ENCODE measurements at places on chromosomes 1 and 21.

DNA sequence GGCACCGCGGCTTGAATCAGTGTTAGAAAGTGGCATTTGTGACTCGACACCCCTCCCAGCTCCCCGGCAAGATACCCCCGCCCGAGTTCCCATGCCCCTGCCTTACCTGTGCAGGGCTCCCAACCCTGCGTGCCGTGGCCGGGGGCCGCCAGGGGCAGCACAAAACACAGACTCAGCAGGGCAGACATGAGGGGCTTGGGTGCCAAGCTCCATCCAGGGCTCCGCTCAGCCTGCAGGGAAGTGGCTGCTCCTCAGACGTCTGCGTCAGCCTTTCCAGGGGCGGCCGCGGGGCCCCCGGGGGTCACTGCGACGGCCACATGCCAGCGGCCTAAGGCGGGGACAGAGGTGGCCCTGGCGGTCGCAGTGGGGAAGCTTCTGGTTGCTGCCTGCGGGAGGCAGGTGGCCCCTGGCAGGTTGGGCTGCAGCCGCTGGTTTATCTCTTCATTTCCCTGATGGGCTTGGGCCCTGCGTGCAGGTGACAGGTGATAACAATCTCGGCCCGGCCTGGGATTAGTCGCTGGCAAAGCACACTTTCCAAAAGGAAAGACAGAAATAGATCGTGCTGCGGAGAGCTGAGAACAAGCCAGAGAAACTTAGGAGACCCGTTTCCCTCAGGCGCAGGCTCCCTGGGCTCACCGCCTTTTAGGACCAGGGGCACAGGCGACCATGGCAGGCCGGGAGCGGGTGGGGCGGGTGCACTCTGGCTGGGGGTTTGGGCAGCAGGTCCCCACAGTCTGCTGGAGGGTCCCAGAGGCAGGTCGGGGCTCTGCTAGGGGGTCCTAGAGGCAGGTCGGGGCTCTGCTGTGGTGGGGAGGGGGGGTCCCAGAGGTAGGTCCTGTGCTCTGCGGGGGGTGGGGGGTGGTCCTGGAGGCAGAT lies at the start of gene TSPEAR:
TSS of gene TSPEAR (minus strand) at position 246 of the 876 bp plus-strand sequence. CDS start at position 188, 58 bp downstream.
- no peak for DNase-seq

GRCh38 chr1:228145463-228146416 lies 4.0 kb upstream of the GJC2 start:
- DNase-seq, result no peak

GRCh38 chr1:162029157-162029556 lies 5.5 kb upstream of the OLFML2B start:
- no peak for DNase-seq

- DNase-seq, result no peak
Measured at GRCh38 chr1:156673387-156674121, 3.7 kb downstream of the NES start.

GRCh38 chr1:55582084-55582483 lies 366.9 kb upstream of the USP24 start:
- no peak for DNase-seq

DNA sequence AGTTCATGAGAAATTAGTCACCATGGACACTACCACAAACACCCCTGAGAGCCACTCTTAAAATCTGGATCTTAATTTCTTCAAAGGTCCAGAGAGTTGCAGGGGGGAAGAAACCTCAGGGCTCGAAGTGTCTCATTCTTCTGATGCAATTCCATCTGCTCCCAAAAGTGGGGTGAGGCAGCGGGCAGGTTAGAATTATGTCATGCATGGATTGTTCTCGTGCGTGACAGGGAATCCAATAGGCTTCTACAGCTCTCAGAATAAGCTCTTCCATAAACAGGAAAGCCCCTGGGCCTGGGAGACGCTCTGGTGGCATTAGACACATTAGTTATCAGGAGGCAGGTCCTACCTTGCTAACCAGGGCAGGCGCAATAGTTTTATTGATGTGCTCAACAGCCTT lies 8.4 kb downstream of the ENO1 start:
- DNase-seq, result no peak

DNA sequence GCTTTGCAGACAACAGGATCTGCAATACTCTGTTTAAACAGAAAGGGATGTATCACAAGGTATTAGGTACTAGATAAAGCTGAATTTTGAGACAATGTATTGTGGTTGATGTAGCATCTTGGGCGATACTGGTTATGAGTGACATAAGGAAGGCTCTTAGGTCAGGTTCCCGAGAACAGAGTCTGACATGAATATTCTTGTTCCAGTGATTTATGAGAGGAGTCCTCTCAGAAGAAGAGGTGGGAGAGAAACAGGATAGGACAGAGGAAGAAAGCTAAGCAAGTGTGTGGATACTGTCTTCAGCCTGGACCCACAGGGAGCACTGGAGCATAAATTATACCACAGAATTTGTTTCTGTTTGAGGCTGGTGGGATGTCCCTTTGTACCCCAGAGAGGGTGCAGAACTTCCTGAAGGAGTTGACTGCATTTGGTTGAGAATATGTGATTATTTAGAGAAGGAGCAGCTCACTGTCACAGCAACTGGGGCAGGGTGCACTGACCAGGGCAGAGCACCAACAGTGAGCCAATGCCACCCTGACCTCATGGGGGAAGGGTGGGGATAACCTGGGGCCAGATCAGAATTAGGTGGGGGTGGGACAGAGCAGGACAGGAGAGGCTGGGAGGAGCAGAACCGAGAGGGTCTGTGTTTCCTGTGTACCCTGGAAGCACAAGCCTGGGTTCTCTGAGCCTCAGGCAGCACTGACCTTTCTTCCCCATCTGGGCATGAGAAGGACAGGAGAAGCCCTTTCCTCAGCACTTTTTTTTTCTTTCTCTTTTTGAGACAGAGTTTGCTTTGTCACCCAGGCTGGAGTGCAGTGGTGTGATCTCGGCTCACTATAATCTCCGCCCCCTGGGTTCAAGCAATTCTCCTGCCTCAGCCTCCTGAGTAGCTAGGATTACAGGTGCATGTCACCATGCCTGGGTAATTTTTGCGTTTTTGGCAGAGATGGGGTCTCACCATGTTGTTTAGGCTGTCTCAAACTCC lies 36.3 kb upstream of the SLC6A9 start:
- DNase-seq, result no peak

- no peak for DNase-seq
Measured at GRCh38 chr1:23480187-23481025, 3.6 kb downstream of the ASAP3 start.

- no peak for DNase-seq
Measured at GRCh38 chr1:243420016-243420945, 164.4 kb downstream of the SDCCAG8 start.

DNA sequence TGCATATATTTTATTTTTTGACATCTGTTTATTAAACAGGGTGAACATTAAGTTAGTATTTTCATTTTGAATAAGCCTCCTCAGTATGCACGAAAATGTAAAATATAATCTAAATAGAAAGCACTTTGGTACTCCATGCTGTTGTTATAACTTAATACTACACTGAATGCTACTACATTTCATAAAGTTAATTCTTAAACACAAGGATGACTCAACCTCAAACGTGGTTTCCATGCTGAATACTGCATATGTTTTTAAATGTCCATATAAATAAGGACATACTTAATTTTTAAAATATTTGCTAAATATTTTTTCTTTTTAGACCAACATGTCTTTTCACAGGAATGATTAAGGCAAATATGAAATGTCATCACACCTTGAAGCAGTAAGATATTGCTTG lies 83.9 kb downstream of the USP24 start:
- no peak for DNase-seq

- DNase-seq, result no peak
Measured at GRCh38 chr1:76351655-76352054, 277.1 kb downstream of the ST6GALNAC3 start.

DNA sequence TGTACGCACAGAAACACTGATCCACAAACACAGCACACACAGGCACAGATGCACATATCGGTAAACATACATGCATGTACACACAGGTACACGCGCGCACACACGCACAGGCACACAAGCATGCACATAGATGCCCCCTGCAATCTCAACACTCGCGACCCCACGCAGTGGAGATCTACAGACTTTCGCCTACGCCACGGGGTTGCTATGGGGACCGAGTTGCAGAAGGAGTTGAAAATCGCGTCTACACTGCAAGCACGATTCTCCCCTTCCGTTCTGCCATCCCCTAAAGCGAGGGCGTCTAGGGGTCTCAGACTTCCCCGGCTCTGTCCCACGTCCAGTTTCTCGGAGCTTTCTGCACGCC lies 826 bp downstream of the TRIM17 start:
- DNase-seq, result no peak

- DNase-seq, result no peak
Measured at GRCh38 chr1:46084553-46085451, 47.6 kb downstream of the PIK3R3 start.

GRCh38 chr1:94886361-94886760 lies 40.5 kb downstream of the CNN3 start:
- DNase-seq, result no peak

DNA sequence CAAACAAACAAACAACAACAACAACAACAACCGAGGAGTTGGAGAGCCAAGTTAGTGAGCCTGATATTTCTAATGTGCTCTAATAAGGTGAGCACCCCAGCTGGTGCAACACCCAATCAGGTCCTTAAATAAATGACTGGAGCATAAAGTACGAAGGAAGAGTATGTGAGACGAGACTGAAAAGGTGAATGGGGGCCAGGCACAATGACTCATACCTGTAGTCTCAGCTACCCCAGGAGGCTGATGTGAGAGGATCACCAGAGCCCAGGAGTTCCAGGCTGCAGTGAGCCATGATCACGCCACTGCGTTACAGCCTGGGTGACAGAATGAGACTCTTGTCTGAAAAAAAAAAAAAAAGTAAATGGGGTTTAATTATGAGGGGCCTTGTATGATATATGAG lies 152.0 kb upstream of the ZRANB2 start:
- DNase-seq, result no peak

DNA sequence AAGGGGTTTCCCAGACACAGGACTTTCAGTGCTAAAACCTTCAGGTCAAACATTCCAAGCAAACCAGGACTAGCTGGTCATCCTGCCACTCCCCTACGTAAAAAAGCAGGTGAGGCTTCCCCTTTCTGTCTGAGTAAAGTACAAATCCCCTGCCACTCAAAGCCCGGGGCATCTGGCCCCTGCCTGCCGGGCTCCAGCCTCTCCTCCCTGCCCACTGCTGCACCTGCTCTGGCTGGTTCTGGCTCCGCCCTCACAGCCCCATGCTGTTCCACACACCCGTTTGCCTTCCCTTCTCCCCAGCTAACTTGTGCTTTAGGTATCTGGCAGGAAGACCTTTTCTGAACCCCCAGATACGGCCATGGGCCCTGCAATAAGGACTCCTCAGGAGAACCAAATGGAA lies 23.3 kb upstream of the S100A7 start:
- DNase-seq, result no peak

DNA sequence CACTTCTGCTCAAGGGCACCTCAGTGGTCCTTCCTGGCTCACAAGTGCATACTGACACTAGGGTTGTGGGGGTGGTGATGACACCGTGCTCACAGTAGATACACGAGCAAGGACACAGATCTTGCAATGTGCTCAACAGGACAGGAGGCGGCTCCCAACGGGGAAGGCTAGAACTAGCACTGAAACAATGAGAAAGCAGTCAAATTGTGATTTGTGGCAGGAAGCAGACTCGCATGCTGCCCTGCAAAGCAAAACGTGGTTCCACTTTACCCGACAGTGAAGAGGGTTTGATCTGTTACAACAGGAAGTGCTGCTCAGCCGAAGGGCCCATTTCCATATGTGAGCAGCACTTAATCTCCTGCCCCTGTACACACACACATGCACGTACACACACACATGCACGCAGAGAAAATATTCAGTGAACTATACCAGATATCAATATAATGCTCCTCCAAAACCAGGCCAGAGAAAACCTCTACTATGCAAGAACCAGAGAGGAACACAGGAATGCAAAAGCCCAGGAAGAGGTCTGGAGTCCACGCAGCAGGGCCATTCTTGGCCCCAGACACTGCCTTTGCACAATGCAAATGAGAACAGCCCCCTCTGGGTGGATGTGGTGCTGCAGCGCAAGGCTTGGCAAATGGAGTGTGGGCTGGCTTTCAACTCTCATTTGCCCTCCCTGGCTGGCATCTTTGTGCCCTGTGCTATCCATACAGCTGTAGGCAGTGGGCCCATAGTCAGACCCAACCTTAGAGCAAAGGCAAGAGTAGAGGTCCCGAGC lies 47.1 kb downstream of the KANK4 start:
- DNase-seq, result no peak

DNA sequence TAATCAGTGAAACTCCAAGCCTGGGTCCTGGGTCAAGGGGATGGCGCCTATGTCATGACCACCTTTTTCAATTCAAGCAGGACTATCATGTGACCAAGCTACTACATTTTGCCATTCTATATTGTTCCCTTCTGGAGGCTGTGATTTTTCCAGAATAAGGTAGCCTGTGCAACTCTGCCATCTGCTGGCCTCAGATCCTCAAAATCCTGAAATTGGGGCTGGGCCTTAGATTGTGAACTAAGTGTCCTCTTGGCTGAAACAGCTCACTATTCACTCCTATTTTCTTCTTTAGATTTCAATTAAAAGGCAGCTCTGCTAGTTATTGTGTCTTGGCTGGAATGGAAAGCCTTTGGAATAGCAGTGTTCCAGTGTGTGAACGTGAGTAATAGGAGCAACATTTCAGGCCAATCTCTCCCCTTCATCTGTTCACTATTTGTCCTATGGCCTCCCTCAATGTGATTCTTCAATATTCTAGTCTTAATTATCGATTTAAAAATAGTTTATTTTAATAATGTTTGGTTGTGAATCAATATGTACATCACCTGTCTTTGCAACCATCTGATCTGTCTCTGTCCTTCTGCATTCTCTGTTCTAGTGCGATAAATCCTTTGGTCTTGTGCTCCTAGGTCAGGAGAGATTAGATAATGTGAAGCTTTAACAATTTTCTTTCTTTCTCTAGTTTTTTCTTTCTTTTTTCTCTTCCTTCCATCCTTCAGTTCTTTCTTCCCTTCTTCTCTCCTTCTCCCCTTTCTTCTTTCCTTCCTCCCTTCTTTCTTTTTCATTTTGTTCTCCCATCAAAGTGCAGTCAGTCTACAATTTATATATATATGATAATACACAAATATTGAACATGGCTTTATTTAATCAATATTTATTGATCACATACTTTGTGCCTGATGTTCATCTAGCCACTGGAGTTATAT lies 69.8 kb downstream of the CR1 start:
- DNase-seq, result no peak

DNA sequence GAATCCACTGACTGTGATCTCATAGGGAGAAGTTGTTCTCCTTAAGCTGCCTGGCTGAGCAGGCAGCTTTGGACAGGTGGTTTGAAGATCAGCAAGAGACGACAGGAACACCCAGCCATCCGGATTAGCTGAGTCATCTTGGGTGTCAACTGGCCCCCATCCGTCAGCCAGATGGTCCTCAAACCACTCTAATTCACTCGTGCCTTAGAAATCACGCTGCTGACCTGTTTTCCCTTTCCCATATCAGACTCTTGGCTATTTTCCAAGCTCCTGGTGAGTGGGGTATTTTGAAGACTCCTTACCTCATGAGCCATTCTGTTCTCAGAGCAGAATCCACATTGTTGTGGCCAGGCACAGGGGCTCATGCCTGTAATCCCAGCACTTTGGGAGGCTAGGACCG lies 149.1 kb upstream of the L1TD1 start:
- no peak for DNase-seq

- DNase-seq, result no peak
Measured at GRCh38 chr1:222749927-222750326, 12.9 kb downstream of the FAM177B start.
